ENCODE measurements at places on chromosomes 12 and 14.

DNA sequence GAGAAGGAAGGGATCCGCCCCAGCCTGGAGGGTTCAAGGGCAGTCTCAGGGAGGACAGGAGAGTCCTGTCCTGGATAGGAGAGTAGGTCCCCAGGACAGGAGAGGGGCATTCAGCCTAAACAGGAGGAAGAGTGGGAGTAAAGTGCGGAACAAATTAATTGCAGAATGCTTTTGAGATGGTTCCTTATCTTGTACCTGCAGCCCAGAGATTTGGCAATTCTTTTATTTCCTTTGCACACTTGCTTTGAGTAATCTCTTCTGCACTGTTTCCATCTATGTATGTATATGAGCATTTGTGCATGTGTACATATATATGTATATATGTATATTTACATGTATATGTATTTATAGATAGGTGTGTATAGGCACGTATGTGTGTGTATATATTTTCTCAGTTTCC lies 22.7 kb downstream of the PLEK2 start:
- no peak for DNase-seq

GRCh38 chr14:97021001-97021400 lies 223.8 kb downstream of the VRK1 start:
- DNase-seq = no peak

DNA sequence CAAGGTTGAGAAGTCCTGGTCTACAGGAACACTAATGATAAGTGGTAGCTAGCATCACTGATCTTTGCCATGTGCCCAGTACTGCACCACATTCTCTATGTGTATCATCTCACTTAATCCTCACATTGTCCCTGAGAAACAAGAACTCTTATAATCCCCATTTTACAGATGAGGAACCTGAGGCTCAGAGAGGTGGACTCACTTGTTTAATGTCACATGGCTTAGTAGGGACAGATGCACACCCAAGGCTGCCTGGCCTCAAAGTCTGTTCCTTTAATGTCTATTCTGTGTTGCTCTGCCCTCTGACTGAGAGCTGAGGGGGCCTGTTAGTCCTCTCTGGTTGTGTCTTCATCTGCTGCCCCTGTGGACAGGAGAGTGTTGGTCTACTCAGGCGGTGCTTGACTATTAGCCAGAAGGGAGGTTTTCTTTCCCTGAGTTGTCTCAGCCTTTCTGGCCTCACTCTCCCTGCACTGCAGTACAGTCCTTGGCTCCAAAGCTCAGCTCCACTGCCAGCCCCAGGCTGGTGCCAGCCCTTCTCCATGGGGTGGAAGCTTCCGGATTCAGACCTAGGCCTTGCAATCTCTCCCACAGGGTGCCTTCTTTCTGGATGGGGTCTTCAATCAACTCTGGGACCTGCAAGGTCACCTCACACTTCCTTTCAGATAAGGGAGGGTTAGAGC lies 4.9 kb upstream of the DYNLL1 start:
- no peak for DNase-seq

GRCh38 chr12:78880078-78880477 lies 15.5 kb downstream of the SYT1 start:
- no peak for DNase-seq

DNA sequence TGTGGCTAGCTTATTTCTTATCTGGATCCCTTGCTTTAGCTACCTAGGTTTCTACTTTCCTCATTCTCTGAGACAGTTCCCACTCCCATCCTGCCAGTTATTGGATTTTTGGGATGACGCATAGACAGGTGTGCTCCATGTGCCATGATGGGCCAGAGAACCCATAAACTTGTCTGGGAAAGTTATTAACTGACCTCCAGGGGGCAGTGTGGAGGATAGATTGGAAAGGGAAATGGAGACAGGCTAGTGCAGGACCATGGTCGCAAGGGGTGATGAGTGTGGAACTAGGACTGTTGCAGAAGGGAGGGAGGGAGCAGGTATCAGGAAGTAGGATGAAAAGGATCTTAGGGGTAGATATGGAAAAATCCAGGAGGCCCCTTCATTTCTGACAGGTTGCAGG lies 80.3 kb downstream of the ESRRB start:
- DNase-seq = no peak

- DNase-seq = no peak
These were observed 251.3 kb downstream of the ALX1 start for GRCh38 chr12:85531341-85531740.

- DNase-seq = no peak
These were observed 72.3 kb downstream of the KDM2B start for GRCh38 chr12:121508533-121508932.

GRCh38 chr12:10097521-10097920 lies 1.3 kb downstream of the CLEC1A start:
- DNase-seq = no peak

DNA sequence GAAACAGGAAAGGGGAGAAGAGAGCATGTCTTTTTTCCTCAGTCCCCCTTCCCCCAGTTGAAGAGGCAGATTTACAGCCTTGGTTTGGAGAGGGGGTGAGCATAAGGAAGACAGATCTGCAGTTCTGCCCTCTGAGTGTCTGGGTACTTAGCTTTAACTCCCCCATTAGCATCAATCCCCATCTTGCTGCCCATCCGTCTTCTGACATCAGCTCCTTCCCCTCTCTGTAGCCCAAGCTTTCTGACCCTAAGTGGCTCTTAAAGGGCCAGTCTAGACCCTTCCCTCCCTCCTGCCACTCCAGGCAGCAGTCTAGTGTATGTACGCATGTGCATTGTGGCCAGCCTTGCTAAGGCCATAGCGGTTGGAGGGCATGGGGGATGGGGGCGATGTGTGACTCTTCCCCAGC lies 7.3 kb downstream of the GPR84 start:
- no peak for DNase-seq

- DNase-seq = no peak
These were observed 203.7 kb downstream of the PPM1H start for GRCh38 chr12:62731055-62731820.

GRCh38 chr14:71338153-71338552 lies 430.9 kb downstream of the PCNX1 start:
- no peak for DNase-seq

- no peak for DNase-seq
These were observed 10.3 kb downstream of the TWF1 start for GRCh38 chr12:43795716-43796280.

GRCh38 chr14:49892301-49892635 lies 614 bp upstream of the ARF6 start:
- DNase-seq = peak; percentile 20

DNA sequence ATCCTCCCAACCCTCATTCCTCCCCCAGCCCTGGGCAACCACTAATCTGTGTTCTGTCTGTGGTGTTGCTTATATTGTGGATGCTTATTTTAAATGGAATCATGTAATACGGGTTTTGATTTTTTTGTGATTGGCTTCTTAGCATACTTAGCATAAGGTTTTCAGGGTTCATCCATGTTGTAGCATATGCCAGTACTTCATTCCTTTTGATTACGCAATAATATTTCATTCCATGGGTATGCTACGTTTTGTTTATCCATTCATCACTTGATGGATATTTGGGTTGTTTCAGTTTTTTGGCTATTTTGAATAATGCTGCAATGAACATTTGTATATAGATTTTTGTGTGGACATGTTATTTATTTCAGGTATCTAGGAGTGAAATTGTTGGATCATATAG lies 82.9 kb downstream of the TSPAN9 start:
- DNase-seq = no peak

DNA sequence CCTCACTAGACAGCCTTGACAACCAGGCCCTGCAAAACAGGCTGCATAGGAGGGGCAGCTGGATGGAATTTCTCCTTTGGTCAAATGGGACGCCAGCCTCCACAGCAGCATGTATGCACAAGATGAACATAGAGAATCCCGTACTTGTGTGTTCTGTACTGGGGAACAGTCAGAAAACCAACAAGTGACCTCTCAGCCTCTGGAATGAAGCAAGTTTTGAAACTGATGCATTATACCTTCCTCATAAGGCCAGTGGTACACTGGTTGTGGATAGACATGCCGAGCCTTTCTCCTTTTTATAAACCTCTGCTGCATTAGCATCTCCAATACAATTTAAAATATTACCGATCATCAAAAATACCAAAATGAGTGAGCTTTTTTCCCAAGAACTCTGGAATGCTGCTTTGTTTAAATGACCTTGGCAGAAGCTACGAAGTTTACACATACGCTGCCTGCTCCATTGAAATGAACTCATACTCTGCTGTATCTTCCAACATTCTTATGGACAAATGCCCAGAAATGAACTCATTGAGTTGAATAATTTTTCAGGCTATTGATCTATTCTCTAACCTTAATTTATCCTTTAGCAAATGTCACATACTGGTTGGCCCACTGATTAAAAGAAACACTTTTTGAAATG lies 47.6 kb upstream of the FERMT2 start:
- no peak for DNase-seq

- no peak for DNase-seq
These were observed 13.0 kb upstream of the NUDT14 start for GRCh38 chr14:105193916-105194782.

- peak; percentile 35 for DNase-seq
These were observed 637 bp downstream of the PTMS start for GRCh38 chr12:6766651-6767349.

GRCh38 chr12:91316161-91316906 lies 133.7 kb upstream of the DCN start:
- DNase-seq = no peak

GRCh38 chr12:112352921-112353320 lies 29.3 kb downstream of the HECTD4 start:
- no peak for DNase-seq

GRCh38 chr14:94480809-94481208 lies 4.8 kb upstream of the SERPINA9 start:
- DNase-seq = no peak

DNA sequence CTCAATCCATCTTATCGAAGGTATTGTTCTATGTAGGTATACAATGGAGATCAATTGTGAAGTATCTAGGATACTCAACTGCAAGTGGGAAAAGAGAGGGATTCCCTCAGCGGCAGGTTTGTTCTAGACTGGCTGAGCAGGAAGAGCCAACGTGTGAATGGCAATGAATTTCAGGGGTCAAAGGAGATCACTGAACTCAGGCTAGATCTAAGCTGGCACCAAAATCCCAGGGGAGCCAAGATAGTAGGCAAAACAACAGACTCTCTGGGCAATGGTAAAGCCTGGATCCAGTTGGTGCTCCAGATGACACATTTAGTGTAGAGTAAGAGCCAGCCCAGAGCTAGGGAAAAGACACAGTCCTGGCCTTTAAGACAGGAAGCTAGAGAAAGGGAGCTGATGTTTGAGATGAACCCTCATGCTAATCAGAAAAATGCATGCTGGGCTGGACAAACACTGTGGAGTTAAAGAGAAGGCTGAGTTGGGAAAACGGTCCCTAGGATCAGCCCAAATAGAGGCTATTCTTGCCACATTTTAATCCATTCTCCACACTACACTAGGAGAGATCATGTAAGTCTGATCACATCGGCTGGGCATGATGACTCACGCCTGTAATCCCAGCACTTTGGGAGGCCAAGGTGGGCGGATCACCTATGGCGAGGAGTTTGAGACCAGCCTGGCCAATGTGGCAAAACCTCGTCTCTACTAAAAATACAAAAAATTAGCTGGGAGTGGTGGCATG lies 45.6 kb downstream of the EFCAB11 start:
- DNase-seq = no peak

GRCh38 chr12:48985475-48985897 lies 7.4 kb downstream of the WNT1 start:
- no peak for DNase-seq

- DNase-seq = no peak
These were observed 77.2 kb downstream of the CCDC92 start for GRCh38 chr12:123895451-123895850.

DNA sequence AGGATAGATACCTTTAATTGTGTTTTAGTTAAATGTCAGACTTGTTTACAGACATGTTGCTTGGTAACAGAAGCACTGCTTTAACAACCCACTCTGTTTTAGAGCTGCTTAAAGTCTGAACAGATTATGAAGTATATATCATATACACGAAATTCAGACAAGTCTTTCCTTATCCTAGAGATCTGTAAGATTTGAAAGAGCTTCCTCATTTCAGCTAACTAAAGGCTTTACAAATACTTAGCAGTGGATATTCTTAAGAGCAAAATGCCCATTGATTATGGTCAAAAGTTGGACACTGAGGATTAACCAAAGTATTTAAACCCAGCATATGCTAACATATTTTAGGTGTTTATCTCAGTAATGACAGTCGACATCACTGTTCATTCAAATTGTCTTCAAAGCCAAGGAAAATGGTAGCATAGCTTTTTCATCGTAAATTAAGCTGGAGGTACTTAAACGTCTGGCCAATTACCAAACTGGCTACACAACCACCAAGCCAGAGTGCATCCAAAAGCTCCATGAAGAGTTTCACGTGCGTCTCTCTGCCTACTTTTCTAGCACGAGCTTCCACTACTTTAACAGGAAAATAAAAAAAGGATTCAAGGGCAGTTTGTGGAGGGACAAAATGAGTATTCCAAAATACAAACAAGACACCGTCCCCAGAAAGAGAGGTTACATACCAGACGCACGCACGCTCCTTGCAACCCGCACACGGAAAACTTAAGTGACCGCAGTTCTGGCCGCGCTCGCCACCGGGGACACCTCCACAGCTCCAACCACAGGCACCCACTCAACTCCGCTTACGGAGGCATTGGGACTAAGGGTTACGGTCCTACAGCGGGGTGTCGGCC lies 565 bp downstream of the CEP83 start:
- DNase-seq = no peak

DNA sequence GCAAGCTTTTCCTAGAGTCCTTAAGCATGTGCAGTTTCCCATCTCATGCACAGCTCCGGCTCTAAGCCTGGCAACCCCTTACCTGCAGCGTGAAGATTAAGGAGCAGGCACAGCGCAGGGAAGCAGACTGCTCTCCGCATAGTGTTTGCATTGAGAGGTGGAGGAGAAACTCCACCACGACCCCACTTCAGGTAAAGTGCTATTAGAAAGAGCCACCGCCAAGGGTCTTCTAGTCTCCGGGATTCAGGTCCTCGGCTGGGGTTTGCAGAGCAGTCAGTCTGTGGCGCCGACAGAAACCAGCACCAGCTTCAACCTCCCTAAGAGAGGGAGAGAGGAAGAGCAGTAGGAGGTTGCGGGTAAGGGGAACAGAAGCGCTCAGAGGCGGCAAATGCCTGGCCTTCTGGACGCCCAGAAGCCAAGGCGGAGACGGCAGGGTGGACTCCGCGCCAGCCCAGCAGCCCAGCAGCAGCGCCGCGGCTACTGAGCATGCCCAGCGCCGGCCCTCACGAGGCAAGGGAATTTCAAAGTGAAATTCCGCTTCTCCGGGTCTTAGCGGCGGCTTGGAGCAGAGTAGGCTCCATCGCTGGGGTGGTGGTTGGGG lies at the start of gene PTPRR:
Gene PTPRR (minus strand): TSS at position 488 of the 601 bp plus-strand sequence. CDS start 348 bp downstream, at position 140.
- DNase-seq = no peak

GRCh38 chr14:86675059-86675458 lies 1145.1 kb downstream of the FLRT2 start:
- DNase-seq = no peak

GRCh38 chr12:122421821-122422729 lies at the start of gene CLIP1:
CLIP1 (minus strand) TSS chr12:122422669; CDS start chr12:122380452, 42,217 bp downstream.
- peak; percentile 44 for DNase-seq

GRCh38 chr12:10395390-10395998 lies 5.7 kb upstream of the KLRK1 start:
- no peak for DNase-seq

- DNase-seq = no peak
These were observed 81.5 kb downstream of the ESR2 start for GRCh38 chr14:64212666-64213065.
